ENCODE measurements at places on chromosomes 7 and 10.
A peak's percentile ranks its signal among the peaks of the same experiment; 100 is the strongest.

DNA sequence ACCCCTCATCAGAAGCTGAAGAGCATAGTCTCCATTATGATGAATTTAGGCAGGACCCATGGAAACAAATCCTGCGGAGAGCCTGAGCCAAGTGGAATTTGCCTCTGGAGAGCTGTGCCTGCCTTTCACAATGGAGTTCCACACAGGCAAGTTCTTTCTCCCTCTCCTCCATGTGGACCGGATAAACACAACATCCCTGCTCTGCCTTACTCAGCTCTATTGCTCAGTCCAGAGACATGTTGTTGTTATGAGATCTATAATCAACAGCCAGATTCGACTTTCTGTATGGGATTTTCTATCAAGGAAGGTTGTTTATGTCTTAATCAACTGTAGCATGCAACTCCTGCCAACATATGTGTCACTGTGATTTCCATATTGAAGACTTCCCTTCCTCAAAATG lies 59.5 kb upstream of the ELMO1 start:
- DNase-seq: no peak

DNA sequence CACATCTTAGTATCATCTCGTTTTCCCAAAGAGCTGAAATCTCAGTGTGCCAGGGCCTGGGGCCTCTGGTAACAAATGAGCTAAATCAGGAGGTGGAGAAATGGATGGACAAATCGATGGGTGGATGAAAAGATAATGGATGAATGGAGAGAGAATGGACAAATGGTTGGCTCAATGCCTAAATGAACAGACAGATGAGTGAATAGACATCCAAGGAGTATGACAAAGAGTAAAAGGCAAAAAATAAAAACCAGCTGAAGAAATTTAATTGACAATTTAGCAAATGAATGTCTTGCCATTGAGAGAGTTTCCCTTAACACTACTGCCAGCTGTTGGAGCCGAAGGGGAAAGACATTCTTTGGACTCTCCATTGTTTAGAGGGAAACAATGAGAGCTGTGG lies 8.0 kb downstream of the SYCE1 start:
- DNase-seq: no peak

- DNase-seq: no peak
Observed at GRCh38 chr7:96949766-96950165, 55.6 kb upstream of the DLX6 start.

GRCh38 chr7:149879766-149880637 lies 6.2 kb downstream of the ATP6V0E2 start:
- no peak for DNase-seq

- DNase-seq: no peak
Observed at GRCh38 chr7:75804004-75804403, 9.6 kb downstream of the CCL24 start.

- DNase-seq: peak; percentile 44
Observed at GRCh38 chr10:4981722-4982471, 18.7 kb downstream of the AKR1C1 start.

DNA sequence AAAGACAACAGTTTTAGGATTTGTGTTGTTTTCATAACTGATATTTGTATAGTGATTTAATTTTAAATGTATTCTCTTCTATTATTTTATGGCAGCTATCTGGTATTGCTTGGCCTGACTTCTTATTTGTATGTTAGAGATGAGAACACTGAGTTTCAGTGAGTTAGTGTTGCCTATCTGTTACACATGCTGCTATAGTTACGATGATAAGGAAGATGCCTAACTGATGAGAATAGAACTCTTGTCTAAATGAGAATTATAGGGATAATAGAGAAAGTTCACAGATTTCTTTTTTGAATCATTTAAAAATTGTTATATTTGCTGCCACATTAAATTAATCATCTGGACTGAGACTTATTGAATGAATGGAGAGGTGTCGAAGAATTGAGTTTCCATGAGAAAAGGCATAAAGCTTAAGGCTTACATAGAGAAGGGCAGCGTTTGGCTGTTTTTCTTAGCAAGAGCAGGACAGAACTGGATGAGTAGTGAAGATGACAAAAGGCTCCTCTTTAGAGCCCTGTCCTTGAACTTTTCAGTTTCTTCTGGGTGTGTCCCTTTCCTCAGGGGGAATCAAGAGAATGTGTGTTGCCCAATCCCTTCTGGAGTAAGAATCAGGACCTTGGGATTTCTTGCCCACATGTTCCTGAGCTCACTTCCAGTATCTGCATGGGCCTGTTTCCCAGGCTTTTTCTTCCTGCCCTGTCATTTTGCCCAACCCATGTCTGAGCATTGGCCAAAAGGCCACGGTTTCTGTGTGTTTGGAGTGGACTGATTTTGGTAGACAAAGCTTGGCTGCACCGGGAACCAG lies 195.6 kb upstream of the CSTF2T start:
- DNase-seq: no peak

DNA sequence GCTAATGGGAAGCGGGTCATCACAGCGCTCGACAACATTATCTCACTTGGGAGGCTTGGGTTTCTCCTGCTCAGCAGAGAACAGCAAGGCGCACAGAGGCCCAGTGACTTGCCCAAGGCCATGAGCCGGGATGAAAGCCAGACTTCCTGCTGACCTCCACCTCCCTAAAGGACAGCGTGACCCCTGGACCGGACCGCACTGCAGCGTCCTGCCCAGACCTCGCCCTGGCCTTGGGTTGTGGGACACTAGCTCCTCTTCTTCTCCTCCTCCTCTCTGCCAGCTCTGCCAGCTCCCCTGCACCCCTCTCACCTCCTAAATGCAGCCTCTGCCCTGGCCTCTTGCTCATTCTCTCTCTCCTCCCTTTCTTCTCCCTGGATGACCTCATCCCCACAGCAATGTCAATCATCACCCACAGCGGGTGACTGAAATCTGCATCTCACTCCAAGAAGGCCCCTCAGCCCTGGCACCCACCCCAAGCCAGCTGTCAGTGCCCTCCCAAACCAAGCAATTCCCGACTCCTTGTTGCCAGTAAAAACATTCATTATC lies 19.4 kb downstream of the SPOCK2 start:
- DNase-seq: no peak

DNA sequence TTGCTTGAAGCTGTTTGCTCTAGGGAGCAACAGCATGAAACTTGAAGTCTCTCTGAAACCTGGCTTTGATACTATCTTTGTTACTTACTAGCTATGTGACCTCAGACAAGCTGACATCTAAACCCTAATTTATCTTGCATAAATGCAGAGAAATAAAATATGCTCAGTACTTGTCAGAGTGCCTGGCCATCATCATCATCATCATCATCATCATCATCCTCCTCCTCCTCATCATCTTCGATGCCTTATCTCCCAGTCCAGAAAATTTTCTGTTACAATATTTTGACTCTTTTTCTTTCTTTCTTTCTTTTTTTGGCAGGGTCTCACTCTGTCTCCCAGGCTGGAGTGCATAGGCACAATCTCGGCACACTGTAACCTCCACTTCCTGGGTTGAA lies 34.8 kb upstream of the TAX1BP1 start:
- DNase-seq: no peak

GRCh38 chr10:109933984-109934565 lies 10.8 kb upstream of the XPNPEP1 start:
- DNase-seq: no peak

DNA sequence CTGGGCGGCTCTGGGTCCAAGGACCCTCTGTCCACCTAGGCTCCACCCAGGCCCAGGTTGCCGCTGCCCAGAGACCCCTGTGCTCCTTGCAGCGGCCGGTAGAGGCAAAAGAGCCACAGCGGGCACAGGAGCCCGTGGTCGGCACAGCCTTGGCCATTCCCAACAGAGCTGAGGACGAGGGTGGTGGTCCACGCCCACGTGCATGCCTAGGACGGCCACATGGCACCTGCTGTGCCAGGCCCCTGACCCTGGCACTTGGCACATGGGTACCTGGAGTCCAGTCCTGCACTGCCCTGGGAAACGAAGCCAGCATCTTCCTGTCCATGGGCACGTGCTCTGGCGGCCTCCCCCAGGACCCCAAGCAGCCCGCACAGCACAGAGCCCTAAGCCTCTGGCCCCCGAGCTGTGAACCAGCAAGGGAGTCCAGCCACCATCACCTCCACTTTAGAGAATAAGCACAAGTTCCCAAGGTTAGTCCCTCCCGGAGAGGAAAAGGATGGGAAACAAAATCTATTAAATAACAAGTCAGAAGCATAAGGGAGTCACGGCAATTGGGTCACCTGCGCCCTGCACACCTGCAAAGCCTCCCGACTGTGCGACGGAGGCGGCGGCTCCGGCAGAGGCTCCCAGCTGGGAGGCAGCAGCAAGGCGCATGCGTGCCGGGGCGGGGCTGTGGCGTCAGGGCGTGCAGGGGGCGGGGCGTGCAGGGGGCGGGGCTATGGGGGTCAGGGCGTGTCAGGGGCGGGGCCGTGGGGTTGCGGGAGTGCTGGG lies 59.1 kb downstream of the STK32C start:
- DNase-seq: peak; percentile 2

- DNase-seq: no peak
Observed at GRCh38 chr10:89206402-89207180, 526 bp downstream of the CH25H start.

- DNase-seq: no peak
Observed at GRCh38 chr10:43596546-43596945, 9.7 kb upstream of the ZNF485 start.

DNA sequence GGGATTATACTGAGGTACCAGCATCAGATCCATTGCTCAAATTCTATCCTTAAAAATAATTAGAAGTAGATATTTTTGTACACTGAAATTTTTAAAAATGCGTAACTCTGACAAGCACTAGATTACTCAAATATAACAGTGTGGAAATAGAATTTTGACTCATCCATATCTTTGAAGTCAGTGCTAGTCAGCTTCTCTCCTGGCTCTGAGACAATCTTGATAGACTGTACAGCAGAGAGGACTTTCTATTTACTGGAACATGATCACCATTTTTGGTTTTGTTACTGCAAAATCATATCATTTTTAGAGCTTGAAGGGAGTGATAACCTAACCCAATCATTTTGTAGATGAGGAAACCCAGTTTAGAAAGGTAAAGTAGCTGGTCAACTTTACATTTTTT lies 195.0 kb downstream of the MTERF1 start:
- DNase-seq: no peak

DNA sequence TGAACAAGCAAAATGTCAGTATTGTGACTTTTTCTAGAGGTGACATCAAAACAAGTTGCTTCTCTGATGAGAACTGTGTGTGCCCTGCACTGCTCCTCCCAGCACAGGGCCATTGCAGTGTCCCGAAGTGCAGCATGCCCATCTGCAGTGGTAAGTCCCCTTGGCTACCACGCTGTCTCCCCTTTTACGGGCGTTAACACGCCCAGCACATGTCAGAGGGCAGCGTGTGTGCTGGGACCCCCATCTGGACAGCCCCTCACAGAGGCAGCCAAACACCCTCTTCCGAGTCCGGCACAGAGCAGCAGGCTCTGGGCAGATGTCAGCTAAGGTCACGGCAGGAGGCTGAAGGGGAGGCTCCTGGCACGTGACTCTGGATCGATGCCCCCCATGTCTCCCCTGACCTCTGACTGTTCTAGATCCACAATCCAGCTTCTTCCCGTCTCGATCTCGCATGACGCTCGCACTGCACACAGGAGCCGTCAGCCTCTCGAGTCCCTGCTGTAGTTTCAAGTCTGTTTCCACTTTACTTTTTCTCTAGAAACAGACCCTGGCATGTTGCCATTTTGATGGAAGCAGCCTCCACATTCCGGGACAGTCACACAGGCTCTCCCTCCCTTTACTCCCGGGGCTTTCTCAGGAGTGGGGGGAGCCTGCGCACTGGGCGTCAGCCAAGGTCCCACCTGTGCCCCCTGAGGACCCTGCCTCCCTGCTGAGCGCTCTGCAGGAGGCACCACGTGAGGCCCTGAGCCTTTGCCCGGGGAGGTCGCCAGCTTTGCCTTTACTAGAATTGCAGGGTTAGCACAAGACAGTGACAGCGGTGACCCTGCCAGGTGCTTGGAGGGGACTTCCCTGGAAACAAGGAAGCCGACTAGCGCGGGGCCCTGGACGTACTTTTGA lies 133.8 kb downstream of the TCERG1L start:
- no peak for DNase-seq

DNA sequence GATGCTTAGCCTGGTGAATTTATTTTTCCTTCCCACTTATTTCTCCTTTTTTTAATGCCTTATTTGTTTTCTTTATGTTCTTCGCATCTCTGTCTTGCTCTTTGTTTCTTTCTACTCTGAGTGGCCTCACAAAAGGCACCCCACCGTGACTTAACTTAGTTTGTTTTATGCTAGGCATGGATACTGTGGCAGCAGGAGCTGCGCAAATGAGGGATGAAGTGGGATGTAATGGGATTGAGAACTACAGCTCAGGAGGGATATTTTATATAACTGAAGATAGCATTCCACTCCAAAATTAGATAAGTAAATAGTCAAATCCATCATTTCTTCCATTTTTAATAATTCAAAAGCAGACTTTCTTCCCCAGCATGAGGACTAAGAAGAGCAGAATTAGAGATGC lies 1.7 kb upstream of the CACNA2D1 start:
- DNase-seq: no peak

GRCh38 chr10:101566333-101567164 lies 21.5 kb downstream of the POLL start:
- DNase-seq: peak; percentile 33

GRCh38 chr7:133436014-133436428 lies 183.1 kb downstream of the EXOC4 start:
- DNase-seq: no peak

DNA sequence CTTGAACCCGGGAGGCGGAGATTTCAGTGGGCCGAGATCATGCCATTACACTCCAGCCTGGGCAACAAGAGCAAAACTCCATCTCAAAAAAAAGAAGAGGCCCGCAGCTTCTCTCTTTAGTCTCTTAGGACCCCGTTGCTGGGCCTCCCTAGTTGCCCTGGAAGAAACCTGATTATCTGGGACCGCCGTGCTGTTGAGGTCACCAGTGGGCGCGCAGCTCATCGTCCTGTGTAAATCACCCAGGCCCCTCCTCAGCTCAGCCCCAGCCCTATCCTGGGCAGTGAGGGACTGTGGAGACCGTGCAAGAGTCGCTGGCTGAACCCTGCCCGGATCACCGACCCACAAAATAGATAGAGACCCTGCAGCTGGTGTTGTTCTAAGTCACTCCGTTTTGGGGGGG lies 85.0 kb downstream of the UNCX start:
- no peak for DNase-seq

- no peak for DNase-seq
Observed at GRCh38 chr7:77765906-77766800, 32.1 kb downstream of the TMEM60 start.

- no peak for DNase-seq
Observed at GRCh38 chr10:76234499-76235226, 803.2 kb downstream of the LRMDA start.

GRCh38 chr10:46273506-46274477 lies 13.0 kb upstream of the ANTXRL start:
- no peak for DNase-seq

DNA sequence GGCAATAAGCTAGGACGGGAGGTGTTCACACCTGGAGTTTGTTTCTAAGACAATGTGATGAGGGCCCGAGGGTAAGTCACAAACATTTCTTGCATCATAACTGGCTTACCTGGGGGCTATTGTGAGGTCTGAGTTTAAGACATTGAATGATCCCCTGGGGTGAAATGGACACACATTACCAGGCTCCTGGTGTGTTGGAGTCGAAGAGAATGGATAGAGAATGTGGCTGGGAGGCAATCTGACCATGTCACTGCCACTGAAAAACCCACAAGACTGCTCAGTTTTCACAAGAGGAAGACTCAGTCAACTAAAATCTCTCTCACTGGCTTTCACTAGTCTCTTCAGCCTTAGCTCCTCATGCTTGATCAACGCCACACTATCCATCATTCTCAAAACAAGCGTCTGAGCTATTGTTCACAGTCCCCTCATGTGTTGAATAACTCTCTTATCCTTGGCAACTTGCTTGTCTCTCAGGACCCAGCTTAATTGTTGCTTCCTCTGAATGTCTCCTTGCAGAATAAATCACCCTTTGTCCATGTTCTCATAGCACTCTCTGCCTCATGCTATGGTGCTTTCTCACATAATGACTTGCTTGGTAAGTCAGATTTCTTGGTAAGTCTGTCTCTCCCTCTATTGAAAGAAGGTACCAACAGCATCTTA lies at the start of gene C10orf120:
Gene C10orf120 (minus strand): TSS at position 51 of the 660 bp plus-strand sequence. CDS start 56 bp downstream, outside the sequence.
- no peak for DNase-seq

Measured in SHP77 treated with DMSO at 0.1 percent for 48 hours (cell line).